ENCODE measurements at places on chromosomes 12 and 14.
A peak's percentile ranks its signal among the peaks of the same experiment; 100 is the strongest.

- no peak for DNase-seq
Measured at GRCh38 chr12:5247144-5247543, 184.8 kb upstream of the NTF3 start.

DNA sequence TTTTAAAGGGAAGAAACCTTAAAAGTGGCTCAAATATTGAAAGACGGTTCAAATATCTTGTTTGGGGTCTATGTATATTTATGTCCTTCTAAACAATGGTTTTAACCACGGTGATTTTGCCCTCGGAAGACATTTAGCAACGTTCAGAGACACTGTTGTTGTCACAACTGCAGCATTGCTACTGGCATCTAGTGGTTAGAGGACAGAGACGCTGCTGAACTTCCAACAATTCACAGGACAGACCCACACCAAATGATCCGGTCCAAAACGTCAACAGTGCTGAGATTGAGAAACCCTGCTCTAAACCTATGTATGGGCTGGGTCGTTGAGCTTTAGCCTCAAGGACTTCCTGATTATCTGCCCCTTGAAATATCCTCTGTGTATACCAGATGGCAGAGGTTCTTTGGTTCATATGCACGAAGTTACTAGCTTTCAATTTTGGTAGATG, 1.7 kb downstream of the ANGEL1 start:
- no peak for DNase-seq

DNA sequence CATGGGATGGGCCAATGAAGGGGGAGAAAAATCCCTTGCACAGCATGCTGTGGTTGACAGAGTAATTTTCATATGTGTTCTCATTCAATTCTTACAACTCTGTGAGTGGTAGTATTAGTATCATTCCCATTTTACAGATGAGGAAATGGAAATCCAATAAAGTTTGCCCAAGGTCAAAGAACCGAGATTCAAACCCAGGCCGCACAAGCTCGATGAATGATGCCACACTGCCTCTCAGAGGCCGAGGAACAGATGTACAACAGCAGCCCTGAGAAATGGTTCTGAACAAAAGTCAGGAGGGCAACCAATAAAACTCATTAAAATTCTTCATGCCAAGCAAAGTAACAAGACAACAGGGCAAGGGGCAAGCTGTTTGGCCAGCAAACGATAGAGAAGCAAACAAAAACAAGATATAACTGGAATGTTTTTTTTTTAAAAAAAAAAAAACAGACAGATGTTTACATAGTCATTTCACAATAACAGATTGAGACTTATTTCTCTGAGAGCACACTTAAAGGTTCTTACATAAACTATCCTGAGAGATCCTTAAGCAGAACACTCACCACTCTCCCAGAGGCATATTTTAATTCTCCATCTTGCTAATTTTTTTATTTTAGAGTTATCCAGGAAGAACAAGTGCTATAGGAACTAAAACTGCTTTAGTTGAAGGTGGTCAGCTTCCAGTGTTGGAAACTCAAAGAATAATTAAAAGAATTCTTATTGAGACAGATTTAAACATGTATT, 85.8 kb downstream of the EXOC5 start:
- DNase-seq, result no peak

- no peak for DNase-seq
Measured at GRCh38 chr12:117622741-117623140, 261.3 kb upstream of the NOS1 start.

DNA sequence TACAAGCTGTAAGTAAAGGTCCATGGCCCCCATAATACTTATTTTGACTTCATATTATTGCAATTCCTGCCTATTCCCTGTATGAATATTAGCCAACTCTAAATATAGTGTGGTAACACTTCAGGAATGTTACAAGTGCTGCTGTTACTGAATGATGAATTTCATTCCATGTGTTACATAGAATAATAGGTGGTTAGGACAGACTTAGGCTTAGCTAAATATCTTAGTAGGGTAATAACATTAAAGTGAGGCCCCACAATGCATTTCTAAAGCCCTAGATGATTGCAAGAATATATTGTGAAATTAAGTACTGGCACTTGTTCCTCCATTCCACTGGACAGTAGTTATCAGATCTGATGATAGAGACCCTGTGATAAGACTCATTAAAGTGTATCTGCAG, 182.7 kb downstream of the PCNX1 start:
- no peak for DNase-seq

DNA sequence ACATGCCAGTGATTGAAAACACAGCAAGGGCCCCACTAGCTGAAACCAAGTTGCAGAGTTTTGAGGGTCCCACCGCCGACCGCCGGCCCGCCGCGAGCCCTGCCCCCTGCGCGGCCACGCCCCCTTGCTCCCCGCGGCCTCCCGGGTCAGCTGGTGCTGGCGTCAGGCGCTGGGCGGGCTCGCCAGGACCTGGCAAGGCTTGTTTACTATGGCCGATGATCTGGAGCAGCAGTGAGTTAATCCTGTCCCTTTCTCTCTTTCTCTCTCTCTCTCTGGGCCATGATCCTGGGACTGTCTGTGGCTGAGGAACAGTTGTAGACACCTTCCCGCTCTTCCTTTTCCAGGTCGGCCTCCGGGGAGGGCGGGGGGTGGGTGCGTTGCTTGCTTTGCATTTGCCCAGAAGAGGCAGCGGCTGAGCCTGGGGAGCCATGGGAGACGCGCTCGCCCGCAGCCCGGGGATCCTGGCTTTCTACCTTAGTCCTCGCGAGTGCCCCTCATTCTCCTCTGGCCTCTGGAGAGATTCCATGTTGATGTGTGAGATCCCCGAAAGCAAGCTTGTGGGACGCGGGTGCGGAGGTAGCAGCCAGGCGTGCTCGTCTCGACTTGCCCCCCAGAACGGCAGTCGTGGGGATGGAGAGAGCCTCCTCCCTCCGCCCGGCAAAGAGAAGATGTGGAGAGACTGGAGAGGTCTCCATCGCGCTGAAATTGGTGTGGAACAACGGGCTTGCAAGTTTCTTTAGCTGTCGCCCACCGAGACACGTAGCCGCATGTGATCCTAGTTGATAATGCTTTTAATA, at the start of gene ABHD4:
TSS of gene ABHD4 (plus strand) at position 202 of the 797 bp plus-strand sequence. CDS start at position 209, 7 bp downstream.
- DNase-seq, result peak; percentile 45

- DNase-seq, result no peak
Measured at GRCh38 chr14:59292921-59293534, 104.6 kb downstream of the DAAM1 start.

DNA sequence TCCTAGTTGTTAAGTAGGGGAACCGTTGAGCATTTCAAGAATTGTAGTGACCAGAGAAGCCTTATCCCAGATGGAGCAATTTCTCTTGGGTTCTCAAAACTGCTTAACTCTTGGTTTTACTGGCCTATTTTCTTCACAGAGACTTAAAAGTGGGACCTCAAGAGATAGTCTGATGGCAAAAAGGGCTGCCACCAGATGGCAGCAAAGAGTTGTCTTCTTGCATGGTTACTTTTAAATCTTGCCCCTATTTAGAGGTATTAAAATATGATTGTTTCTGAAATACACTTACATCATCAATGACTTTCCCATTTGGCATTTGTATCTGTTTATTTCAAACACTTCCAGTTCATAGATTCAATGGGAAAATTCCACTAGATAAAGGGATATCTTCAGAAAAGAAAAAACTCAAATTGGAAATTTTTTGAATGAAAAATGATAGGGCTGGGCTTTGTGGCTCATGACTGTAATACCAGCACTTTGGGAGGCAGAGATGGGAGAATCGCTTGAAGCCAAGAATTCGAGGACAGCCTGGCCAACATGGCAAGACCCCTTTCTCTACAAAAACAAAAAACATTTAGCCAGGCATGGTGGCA, 69.9 kb upstream of the CNTN1 start:
- no peak for DNase-seq

DNA sequence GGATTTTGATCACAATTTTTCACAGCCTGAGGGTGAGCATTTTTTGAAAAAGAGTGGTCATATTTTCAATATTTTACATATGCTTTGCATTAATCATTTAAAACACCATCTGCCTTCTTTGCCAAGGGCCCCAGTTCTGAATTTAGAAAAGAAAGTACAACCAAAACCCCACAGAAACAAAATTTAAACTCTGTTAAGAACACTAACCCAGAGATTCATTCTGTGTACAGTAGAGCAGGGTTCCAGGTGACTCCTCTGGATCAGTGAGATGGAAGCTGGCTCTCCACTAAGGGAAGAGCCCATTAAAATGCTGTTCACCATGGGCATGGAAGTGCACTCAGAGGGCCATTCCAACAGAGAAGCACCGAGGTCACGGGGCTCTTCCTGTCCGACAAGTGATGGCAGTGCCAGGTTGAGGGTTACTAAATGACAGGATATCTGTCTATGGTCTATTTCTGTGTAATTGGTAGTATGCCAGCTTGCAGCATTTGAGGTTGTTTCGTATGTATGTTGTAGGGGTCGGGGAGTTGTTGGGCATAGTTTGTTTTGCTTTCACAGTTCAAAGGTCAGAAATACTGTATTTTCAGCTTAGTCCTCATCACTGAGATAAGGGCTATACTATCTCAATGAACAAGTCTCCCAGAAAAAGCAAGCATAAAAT, 95.9 kb downstream of the SLC35F4 start:
- no peak for DNase-seq

Measured in GDM1 (cell line).